ENCODE measurements at places on chromosomes 12 and 14. TPM values are rescaled to one million over a fixed set of nuclear protein-coding genes. Genes with fewer than 3 reads are reported as not detected.

DNA sequence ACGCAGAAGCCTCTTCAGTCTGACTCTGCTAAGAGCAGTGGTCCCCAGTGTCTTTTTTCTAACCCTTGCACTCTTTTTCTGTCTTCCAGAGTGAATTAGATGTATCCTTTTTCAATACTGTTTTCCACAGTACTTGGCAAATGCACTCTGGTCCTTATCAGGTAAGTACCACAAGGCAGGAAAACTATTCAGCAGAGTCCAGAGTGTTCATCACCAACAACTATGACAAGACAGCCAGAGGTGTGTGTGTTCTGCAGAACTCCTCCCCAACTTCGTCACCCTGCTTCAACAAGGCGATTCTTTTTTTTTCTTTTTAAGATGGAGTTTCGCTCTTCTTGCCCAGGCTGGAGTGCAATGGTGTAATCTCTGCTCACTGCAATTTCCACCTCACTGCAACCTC lies 54.3 kb upstream of the STRN3 start:
- DNase-seq = no peak

DNA sequence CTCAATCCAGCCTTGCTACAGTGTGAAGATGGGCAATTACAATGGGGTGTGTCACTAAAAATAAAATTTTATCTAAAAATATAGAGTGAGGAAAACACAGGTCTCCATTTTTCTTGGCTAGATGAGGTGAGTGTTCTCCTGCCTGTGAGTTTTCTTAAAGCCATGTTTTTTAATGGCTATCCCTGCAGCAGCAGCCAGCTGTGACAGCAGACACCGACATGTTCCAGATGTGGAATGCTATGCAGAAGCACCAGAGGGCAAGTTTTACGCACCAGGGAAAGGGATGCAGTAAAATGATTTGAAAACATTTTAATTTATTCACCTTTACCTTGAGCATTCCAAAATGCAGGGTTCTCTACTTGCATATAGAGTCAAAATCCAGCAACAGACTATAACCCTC lies 577.0 kb upstream of the STXBP6 start:
- DNase-seq = no peak

DNA sequence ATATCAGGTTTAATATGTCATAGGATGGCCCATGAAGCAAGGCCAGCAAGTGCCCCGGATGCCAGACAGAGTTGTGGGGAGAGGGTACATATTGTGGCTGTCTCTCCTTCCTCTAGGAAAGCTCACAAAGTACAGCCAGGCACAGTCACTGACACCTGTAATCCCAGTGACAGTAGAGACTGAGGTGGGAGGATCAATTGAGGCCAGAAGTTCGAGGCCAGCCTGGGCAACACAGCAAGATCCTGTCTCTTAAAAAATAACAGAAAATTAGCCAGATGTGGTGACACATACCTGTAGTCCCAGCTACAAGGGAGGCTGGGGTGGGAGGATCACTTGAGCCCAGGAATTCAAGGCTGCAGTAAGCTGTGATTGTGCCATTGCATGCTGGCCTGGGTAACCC lies 32.1 kb downstream of the SLC7A8 start:
- DNase-seq = no peak

DNA sequence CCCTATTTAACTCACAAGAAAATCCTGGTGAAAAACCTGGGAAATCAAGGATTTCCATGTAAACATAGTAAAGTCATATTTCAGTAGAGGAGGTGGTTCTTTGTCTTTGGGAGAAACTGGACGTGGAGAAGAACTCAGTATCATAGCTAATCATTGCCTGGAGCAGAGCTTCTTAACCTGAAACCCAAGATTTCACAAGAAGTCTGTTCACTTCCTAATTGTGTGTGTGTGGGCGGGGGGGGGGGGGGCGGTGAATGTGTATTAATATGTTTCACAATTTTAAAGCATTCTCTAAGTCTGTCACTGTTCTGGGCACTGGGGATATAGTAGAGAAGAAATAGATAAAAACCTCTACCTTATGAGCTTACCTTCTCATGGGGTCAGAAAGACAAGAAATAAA lies 96.7 kb upstream of the PPP4R3A start:
- DNase-seq = no peak

DNA sequence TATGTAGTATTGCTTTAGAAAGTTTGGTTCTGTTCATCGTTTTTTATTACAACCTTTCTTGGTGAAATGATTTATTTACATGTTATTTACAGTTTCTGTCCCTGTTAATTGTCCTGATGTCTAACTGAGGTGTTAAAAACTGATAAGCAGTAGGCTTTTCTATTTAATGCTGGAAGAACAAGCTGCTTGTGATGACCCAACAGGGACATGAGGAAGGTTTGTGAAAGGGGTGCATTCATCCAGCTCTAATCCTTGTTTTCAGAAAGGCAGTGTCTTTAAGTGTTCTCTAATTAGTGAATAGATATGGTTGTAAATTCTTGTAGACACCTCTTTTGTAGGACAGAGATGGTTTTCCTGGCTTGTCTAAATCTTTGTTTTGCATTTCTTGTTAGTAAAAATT lies 191.4 kb downstream of the FOXA1 start:
- no peak for DNase-seq

GRCh38 chr12:66637699-66638301 lies 41.1 kb downstream of the GRIP1 start:
- no peak for DNase-seq

DNA sequence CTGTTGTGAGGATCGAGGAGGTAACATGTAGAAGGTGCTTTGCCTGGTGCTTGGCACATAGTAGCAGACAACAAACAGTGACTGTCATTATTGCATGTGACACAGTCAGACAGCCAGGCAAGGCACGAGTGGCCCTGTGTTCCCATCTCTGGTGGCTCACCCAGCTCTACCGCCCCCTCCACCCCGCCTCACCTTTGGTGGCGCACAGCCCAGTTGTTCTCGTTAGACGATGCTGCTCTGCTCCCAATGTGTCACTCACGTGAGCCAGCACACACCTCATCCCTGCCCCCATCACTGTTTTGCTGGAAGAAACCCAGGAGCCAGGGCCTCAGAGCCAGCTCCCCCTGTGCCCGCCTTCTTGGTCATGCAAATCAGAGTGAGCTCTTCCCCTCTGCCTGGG lies 113.3 kb downstream of the CALM1 start:
- DNase-seq = no peak

DNA sequence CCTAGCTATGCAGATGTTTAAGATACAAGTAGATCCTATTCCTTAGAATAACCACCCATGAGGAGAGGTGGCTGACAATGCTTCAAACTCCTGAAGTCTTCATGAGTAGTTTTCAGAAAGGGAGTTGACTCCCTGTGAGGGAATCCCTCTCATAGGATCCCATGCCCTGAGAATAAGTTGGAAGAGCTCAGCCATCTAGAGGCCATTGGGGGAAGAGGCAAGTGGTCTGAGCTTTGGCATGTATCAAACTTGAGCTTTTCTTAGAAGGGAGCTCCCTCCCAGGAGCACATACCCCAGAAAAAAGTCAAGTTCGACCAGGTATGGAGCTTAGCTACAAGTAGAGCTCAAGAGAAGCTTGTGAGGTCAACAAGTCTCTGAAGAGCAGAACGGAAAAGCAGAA lies 165.7 kb upstream of the RBM19 start:
- DNase-seq = no peak

GRCh38 chr14:25607192-25607591 lies 557.2 kb upstream of the STXBP6 start:
- no peak for DNase-seq

DNA sequence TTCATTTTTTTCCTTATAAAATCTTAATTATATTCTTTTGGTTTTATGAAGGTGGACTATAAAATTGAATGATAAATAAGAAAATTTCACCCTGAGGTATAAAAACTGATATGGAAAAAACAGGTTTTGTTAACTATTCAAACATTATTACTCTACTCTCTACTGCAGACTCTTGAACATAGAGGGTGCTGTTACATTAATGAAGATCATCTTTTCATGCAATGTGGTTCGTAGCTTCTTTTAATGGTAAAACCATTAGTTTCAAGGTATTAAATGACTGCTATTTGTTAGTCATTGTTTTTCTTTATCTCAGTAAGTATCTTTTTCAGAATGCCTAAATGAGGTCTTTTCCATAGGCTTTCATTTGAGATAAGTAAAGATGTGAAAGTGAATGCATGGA lies 510.4 kb downstream of the SLC16A7 start:
- no peak for DNase-seq

DNA sequence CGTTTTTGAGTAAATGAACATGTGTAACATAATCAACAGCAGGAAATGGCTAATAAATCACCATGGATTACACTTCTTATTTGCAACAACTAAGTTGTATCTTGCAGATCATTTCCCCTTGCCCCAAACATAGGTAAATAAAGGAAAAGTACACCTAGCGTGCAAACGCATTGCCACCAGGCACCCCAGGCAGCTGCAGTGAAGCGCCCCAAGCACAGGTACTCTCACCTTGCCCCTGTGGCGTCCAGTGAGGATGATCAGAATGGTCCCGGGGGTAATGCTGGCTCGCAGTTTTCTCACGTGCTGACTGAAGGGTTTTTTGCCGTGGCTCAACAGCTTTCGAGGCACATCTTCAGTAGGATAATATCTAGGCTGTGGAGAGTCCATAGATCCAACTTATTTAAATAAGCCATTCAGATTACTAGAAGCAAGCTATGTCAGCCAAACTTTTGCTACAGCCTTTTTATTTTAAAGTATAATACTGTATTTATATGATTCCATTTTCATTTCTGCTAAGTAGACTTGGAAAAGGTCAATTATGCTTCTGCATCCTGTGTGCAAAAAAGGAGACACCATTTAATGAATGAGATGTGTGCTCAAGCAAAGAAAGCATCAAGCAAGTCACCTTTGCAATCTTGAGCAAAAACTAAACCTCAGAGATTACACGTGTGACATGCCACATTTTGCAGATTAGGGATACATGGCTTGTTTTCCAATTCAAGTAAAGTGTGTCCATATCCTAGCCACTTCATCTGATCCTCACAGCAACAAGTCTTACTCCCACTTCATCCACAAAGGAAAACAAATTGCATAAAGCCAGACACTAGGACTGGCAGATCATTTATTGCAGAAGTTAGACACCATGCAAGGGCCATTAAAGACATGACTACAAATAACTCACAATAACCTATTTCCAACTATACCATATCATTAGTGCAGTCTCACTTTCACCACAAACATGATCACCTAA lies 2.6 kb downstream of the RPL6 start:
- DNase-seq = no peak

GRCh38 chr12:65252515-65252914 lies 26.0 kb upstream of the MSRB3 start:
- DNase-seq = no peak

- no peak for DNase-seq
Observed at GRCh38 chr14:74404435-74404834, 21.6 kb downstream of the SYNDIG1L start.

GRCh38 chr12:49609875-49610154 lies 4.4 kb upstream of the FAM186B start:
- DNase-seq = no peak

DNA sequence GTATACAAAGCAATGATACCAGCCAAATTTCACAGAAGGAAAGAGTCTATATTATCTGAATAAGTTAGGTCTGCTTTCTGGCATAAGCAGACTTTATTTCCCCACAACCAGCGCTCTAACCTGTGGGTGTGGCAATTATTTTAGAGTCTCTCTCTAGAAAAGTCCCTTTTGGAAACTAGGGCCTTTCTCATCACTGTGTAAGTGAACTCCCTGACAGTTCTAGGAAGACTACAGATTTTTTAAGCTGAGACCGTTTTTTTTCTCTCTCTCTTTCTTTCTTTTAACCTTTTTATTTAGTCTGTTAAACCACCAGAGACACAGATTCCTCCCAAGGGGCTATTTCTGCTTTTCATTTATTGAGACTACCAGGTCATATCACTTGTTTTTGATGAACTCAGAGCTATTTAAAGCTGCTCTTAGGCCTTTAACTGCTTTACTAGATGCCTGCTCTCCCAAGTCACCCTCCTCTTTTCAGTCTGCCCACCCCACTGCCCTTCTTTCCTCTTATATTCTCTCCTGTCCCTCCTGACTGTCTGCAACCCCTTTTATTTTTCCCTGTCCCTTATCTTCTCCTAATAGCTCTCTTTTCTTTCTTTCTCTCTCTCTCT lies 69.2 kb upstream of the ARHGAP5 start:
- DNase-seq = no peak

DNA sequence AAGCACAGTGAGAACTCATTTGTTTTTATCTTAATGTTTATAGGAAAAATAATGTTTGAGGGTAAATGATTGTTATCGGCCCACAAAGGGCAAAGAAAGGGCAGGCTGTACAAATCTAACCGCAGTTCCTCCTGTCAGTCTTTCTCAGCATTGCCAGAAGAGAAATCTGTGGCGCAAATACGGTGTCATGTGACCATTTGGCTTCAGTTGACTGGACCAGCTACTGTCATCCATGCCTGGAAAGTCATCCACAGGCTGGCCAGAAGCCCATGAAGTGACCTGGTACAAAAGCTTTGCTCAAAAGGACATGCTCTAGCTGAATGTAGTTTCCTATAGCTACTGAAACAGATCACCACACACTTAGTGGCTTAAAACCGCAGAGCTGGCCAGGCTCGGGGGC lies 43.6 kb downstream of the HCAR2 start:
- DNase-seq = no peak

- DNase-seq = no peak
Observed at GRCh38 chr12:24109381-24110039, 160.0 kb upstream of the SOX5 start.

DNA sequence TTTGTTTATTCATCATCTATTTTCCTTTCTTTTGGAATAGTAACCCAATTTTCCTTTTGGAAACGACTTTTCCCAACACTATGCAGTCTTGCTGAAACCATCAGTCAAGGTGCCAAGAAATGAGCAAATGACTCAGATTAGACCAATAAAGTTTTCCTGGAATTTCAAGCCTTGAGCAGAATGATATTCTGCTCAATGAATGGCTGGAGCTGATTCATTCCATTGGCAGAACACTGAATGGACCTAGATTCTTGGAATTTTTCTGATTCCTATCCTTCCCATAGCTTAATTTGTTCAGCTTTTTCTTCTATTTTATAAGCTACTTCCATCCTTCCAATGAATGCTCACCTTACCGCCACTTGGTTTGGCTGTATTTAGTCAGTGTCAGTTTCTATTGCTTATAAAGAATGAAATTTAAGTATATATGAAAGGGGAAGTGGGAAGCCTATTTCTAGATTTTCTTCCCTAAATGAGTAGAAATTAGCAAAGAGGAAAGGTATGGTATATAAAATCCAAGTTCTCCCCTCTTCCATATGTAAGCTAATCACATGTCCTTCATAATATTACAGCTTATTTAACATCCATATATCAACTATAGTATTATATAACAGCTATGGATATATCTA lies 89.0 kb downstream of the C14orf39 start:
- no peak for DNase-seq

- no peak for DNase-seq
Observed at GRCh38 chr12:99810718-99811593, 163.4 kb downstream of the GARIN6 start.

- no peak for DNase-seq
Observed at GRCh38 chr14:26286913-26287205, 311.0 kb downstream of the NOVA1 start.

GRCh38 chr12:116048879-116049278 lies 228.6 kb downstream of the MED13L start:
- DNase-seq = no peak

LLPH gene
- total RNA-seq = 43.7 TPM

C12orf54 gene
- total RNA-seq = not detected

KRT83 gene
- total RNA-seq = not detected

TMTC2 gene
- 1.4 TPM for total RNA-seq

A2ML1 gene
- not detected for total RNA-seq

SOX5 gene
- 1.7 TPM for total RNA-seq

LRFN5 gene
- total RNA-seq = 0.40 TPM

PLBD1 gene
- total RNA-seq = 0.13 TPM

TEX22 gene
- 1.7 TPM for total RNA-seq

UNC79 gene
- not detected for total RNA-seq
